ENCODE measurements at places on chromosomes 11 and 22. TPM values are rescaled to one million over a fixed set of nuclear protein-coding genes. Genes with fewer than 3 reads are reported as not detected.
A peak's percentile ranks its signal among the peaks of the same experiment; 100 is the strongest.

The CHADL gene
- total RNA-seq: 1.1 TPM

DNA sequence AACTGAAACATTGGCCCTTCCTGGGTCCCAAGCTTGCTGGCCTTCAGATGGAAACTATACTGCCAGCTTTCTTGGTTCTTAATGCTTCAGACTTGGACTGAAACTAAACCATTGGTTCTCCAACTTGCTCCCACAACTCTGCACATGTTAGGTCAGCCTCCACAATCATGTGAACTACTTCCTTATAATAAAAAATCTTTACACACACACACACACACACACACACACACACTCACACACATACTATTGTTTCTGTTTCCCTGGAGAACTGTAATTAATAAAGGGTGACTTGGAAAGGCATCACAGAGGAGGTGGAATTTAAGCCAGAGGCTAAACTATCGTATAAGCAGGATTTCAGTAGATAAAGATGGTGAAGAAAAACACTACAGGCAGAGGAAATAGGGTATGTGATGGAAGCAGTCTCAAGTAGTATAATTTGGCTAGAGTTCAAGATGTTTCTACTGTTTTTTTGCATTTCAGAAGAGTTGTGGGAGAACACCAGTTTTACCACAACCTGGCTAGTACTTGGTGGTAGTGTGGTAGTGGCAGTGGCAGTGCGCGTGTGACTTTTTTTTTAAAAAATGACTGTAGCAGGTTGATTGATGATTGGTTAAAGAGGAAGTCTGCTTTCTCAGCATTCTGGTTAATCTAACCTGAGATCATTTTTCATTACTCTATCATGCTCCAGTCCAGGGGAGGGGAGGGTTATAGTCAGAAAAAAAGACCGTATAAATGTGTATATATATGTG lies 70.1 kb downstream of the PDE3B start:
- no peaks in the 10 kb centered on the region for H3K36me3 ChIP-seq
- H3K4me3 ChIP-seq: peak overlapping the region; percentile 38
- H3K4me1 ChIP-seq: no peaks in the 10 kb centered on the region
- no peaks in the 10 kb centered on the region for H3K27me3 ChIP-seq
- H3K27ac ChIP-seq: peak overlapping the region; percentile 58

- no peaks in the 10 kb centered on the region for H3K36me3 ChIP-seq
- peak overlapping the region; percentile 25 for H3K27ac ChIP-seq
- H3K27me3 ChIP-seq: peaks cover 4% of the 10 kb centered on the region
- peaks cover 20% of the 10 kb centered on the region for H3K4me1 ChIP-seq
- no peak for DNase-seq
Measured at GRCh38 chr11:130520271-130520671, 71.8 kb downstream of the ADAMTS15 start.

The TRIM49 gene
- total RNA-seq: not detected

DNA sequence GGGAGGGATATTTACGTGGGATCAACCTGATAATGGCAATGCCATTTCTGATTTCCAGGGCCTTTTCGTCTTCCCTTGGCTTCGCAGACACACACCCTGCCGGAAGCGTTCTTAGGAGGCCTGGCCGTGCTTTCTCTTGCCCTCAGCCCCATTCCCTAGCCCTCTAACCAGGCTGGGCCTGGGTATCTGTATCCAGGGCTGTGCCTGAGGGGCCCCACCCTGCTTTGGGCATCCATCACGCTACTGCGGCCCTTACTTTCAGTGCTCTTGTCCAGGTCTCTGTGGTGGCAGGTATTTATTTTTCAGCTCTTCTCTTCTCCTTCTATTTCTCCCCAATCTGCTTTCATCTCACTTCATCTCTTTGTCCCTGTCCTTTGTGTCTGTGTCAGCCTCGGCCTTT lies 105.0 kb downstream of the ZBTB16 start:
- no peak for DNase-seq
- H3K27ac ChIP-seq: no peak overlapping the region
- H3K4me1 ChIP-seq: peaks cover 89% of the 10 kb centered on the region
- peaks cover 82% of the 10 kb centered on the region for H3K27me3 ChIP-seq
- H3K4me3 ChIP-seq: no peak overlapping the region
- no peaks in the 10 kb centered on the region for H3K36me3 ChIP-seq

- H3K4me3 ChIP-seq: no peak overlapping the region
- no peaks in the 10 kb centered on the region for H3K36me3 ChIP-seq
- no peak overlapping the region for H3K27ac ChIP-seq
- no peak for DNase-seq
- H3K4me1 ChIP-seq: no peaks in the 10 kb centered on the region
- H3K27me3 ChIP-seq: no peaks in the 10 kb centered on the region
Measured at GRCh38 chr11:98090861-98091505, 929.8 kb upstream of the CNTN5 start.

- peaks cover 29% of the 10 kb centered on the region for H3K4me1 ChIP-seq
- no peak overlapping the region for H3K4me3 ChIP-seq
- H3K36me3 ChIP-seq: no peaks in the 10 kb centered on the region
- DNase-seq: no peak
Measured at GRCh38 chr11:22559416-22559815, 66.2 kb downstream of the FANCF start.

GRCh38 chr11:130299978-130300377 lies 14.7 kb downstream of the ZBTB44 start:
- no peak for DNase-seq
- no peak overlapping the region for H3K4me3 ChIP-seq
- peaks cover 10% of the 10 kb centered on the region for H3K4me1 ChIP-seq
- H3K36me3 ChIP-seq: peaks cover 20% of the 10 kb centered on the region

The HBG2 gene
- total RNA-seq: not detected

The MS4A1 gene
- total RNA-seq: not detected

The CDCA5 gene
- 18.7 TPM for total RNA-seq

GRCh38 chr11:123006860-123007542 lies 25.4 kb upstream of the BSX start:
- no peaks in the 10 kb centered on the region for H3K4me1 ChIP-seq
- no peak for DNase-seq
- no peak overlapping the region for H3K4me3 ChIP-seq

The SLC25A18 gene
- total RNA-seq: 0.43 TPM

The PGA5 gene
- total RNA-seq: 2.9 TPM

- H3K27me3 ChIP-seq: no peaks in the 10 kb centered on the region
- no peak overlapping the region for H3K27ac ChIP-seq
- H3K4me1 ChIP-seq: peaks cover 17% of the 10 kb centered on the region
Measured at GRCh38 chr22:39283322-39284141, 35.9 kb downstream of the RPL3 start.

The SAC3D1 gene
- total RNA-seq: 16.7 TPM

DNA sequence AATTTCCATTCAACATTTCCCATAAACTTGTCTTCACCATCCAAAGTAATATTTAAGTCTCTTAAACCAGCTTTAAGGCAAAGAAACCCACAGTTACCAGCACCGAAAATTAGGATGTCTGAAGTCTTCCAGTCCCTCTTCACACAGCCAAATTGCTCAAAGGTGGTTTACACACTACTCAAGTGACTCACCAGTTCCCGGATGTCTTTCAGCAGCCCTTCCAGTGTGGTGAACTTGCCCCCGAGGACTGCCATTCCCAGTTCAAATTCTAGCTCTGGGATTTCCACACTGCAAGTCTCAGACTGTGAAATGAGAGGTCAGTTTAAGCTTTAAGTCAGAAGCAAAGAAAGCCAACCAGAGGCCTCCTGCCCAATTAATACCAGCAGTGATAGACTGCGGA lies 5.1 kb downstream of the ZPR1 start:
- DNase-seq: no peak
- H3K36me3 ChIP-seq: peaks cover 46% of the 10 kb centered on the region
- peaks cover 8% of the 10 kb centered on the region for H3K4me1 ChIP-seq
- no peaks in the 10 kb centered on the region for H3K27me3 ChIP-seq
- H3K27ac ChIP-seq: no peak overlapping the region

The MIF gene
- total RNA-seq: 570 TPM

The CCDC116 gene
- total RNA-seq: 0.21 TPM

DNA sequence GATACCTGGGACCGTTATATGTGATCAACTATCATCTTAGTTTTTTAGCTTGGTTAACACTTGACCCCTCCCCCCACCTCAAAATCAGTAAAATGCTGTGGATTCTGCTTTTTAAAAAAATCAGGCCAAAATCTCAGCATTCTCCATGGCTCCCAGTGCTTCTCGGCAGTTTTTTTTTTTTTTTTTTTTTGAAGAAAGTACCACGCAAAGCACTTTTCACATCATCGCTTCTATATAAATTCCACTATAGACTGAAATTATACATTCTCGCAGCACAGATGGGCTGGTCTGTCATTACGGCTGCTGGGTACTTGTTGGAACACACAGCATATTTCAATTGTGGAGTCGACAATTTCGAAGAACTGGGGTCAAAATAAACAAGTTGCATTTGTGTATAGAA lies 67.7 kb upstream of the PPARA start:
- no peak overlapping the region for H3K4me3 ChIP-seq
- no peak overlapping the region for H3K27ac ChIP-seq
- H3K4me1 ChIP-seq: no peaks in the 10 kb centered on the region
- peaks cover 2% of the 10 kb centered on the region for H3K27me3 ChIP-seq

GRCh38 chr11:111759376-111759775 lies 6.8 kb downstream of the PPP2R1B start:
- no peak overlapping the region for H3K27ac ChIP-seq
- no peak overlapping the region for H3K4me3 ChIP-seq
- DNase-seq: no peak
- H3K4me1 ChIP-seq: peaks cover 5% of the 10 kb centered on the region
- peaks cover 40% of the 10 kb centered on the region for H3K36me3 ChIP-seq

DNA sequence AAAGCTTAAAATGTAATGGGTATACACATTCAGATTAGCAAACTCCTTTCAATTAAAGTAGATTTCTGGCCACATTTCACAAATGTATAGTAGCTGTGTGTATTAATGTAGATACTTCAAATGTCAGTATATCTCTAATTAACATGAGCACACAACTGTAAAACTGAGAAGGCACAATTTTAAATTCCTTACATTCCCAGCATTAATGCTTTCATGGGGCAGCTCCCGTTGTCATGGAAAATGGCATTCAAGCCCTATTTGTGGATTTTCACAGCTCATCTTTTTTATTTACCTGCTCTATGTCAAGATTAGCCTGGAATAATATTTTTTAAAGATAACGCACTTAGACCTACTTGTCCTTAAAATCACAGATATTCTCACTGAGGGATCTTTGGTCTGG lies 113.6 kb upstream of the SOX6 start:
- H3K36me3 ChIP-seq: peaks cover 6% of the 10 kb centered on the region
- no peak for DNase-seq
- H3K27me3 ChIP-seq: no peaks in the 10 kb centered on the region
- H3K4me3 ChIP-seq: no peak overlapping the region

DNA sequence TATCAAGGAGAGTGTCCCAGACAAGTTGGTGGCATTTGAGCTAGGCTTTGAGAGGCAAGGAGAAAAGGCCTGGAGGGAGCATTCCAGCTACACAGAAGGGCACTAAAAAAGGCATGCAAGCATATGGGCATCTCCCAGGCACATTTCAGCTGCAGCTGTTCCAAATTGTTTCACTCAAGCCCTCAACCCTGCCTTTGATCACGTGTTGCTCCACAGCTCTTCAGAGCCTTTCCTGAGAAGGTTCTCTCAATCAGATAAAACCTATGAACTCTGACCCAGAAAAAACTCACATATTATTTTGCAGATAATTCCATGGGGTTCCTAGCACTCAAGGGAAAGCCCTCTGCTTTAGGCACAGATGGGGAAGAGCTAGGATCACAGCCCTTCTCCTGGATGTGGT lies 24.4 kb upstream of the HSPA8 start:
- peaks cover 3% of the 10 kb centered on the region for H3K36me3 ChIP-seq
- no peaks in the 10 kb centered on the region for H3K27me3 ChIP-seq
- H3K4me1 ChIP-seq: peaks cover 19% of the 10 kb centered on the region
- H3K4me3 ChIP-seq: no peak overlapping the region
- no peak for DNase-seq
- no peak overlapping the region for H3K27ac ChIP-seq

The LMO1 gene
- 2.1 TPM for total RNA-seq

- no peaks in the 10 kb centered on the region for H3K36me3 ChIP-seq
- peaks cover 20% of the 10 kb centered on the region for H3K27me3 ChIP-seq
- no peak overlapping the region for H3K4me3 ChIP-seq
- H3K27ac ChIP-seq: no peak overlapping the region
- DNase-seq: no peak
- H3K4me1 ChIP-seq: no peaks in the 10 kb centered on the region
Measured at GRCh38 chr11:44674809-44675208, 52.0 kb upstream of the TSPAN18 start.

The PDGFB gene
- total RNA-seq: 2.9 TPM

The KRTAP5-10 gene
- not detected for total RNA-seq

The CABP4 gene
- not detected for total RNA-seq

- peak overlapping the region; percentile 10 for H3K27ac ChIP-seq
- no peak overlapping the region for H3K4me3 ChIP-seq
- peaks cover 22% of the 10 kb centered on the region for H3K4me1 ChIP-seq
- no peak for DNase-seq
- H3K27me3 ChIP-seq: no peaks in the 10 kb centered on the region
- H3K36me3 ChIP-seq: peaks cover 7% of the 10 kb centered on the region
Measured at GRCh38 chr11:468036-468435, 18.0 kb downstream of the PTDSS2 start.

DNA sequence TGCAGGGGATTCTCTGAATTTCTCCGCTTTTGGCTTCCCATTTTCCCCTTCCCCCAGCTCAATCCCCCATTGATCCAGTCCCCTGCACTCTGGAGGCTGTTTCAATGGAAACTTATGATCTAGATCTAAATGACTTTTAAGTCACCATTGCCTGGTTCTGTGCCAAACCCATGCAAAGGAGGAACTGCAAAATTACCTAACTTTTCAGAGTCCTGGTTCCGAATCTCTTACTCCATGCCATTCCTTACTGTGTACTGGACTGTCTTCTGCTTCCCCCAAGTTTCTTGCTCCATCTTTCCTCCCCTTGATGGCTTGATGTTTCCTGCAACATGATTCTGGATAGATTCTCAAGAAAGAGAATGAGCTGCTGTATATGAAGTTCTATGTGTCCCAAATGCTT lies 327.8 kb downstream of the MIAT start:
- peaks cover 48% of the 10 kb centered on the region for H3K27me3 ChIP-seq
- H3K4me3 ChIP-seq: no peak overlapping the region
- H3K27ac ChIP-seq: no peak overlapping the region
- H3K36me3 ChIP-seq: no peaks in the 10 kb centered on the region

DNA sequence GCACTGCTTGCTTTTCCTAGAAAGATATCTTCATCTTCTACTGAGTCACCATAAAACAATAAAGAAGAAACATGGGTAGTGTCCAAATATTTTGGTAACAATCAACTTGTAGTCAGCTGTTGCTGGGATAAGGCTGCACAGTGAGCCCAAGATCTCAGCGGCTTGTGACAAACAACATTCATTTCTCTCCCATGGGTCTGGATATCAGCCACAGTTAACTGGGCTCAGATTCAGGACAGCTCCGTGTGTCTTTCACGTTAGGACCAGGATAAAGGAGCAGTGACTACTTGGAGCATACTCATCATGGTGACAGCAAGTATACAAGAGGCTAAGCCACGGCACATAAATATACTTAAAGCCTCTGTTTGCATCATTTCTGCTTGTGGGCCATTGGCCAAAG lies 27.9 kb upstream of the GRK3 start:
- H3K36me3 ChIP-seq: no peaks in the 10 kb centered on the region
- no peaks in the 10 kb centered on the region for H3K4me1 ChIP-seq
- DNase-seq: no peak
- H3K27me3 ChIP-seq: no peaks in the 10 kb centered on the region
- H3K27ac ChIP-seq: no peak overlapping the region

- H3K27ac ChIP-seq: no peak overlapping the region
- no peak for DNase-seq
Measured at GRCh38 chr11:15945726-15946125, 410.6 kb downstream of the SOX6 start.

GRCh38 chr11:108966978-108967377 lies 302.1 kb downstream of the DDX10 start:
- DNase-seq: no peak
- no peaks in the 10 kb centered on the region for H3K4me1 ChIP-seq
- H3K27ac ChIP-seq: no peak overlapping the region
- peaks cover 21% of the 10 kb centered on the region for H3K27me3 ChIP-seq

GRCh38 chr22:24423519-24424000 lies 3.8 kb upstream of the ADORA2A start:
- H3K27ac ChIP-seq: no peak overlapping the region
- peak; percentile 83 for DNase-seq
- H3K27me3 ChIP-seq: peaks cover 31% of the 10 kb centered on the region
- no peaks in the 10 kb centered on the region for H3K36me3 ChIP-seq
